ENCODE measurements at places on chromosomes 4 and X. TPM values are rescaled to one million over a fixed set of nuclear protein-coding genes. Genes with fewer than 3 reads are reported as not detected.
A peak's percentile ranks its signal among the peaks of the same experiment; 100 is the strongest.

DNA sequence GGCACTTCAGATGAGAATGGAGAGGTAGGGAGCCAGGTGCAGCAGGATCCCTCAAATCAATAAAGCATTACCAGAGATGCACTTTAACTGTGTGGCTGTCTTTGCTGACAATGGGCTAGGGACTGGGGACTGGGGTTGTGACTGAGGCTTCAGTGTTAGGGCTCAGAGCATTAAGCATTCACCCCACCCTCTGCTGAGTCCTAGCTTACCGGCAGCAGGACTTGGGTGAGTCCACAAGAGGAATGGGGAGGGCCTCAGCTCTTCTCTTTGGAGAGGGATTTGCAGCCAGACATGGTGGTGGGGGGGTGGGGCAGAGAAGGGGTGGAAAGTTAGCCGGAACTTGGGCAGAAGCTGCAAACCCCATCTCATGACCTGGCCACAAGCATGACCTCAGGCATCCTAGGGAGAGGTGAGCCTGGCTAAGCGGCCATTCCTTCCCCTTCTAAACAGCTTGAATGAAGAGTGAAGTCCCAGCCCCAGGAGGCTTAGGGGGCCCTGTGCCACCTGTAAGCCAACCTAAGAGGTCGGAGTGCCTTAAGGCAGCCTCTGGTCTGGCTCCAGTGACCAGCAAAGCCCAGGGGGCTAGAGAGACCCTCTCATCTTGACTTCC, 78.4 kb downstream of the STARD8 start:
- DNase-seq = no peak

DNA sequence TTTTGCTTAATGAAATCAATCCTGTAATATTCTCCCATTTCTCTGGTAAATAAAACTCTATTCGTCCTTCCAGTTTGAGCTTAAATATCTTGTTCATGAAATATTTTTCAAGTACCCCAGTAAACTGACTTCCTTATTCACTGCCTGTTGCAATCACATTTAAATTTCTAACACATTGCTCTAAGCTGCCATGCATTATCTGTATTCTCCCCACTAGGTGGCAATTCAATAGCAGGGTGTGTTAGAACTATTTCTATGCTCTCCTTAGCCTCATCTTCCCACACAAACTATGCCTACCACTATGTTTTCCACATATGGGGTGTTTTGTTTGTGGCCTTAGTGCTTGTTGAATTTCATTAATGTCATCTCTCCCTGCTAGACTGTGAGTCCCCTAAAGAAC, 377.1 kb upstream of the HS3ST1 start:
- DNase-seq = no peak

CLOCK gene
- 30.2 TPM for total RNA-seq

CORIN gene
- 6.4 TPM for total RNA-seq

- peak; percentile 44 for DNase-seq
Observed at GRCh38 chr4:2353222-2354107, 65.0 kb downstream of the ZFYVE28 start.

PCYT1B gene
- total RNA-seq = 0.33 TPM

DNA sequence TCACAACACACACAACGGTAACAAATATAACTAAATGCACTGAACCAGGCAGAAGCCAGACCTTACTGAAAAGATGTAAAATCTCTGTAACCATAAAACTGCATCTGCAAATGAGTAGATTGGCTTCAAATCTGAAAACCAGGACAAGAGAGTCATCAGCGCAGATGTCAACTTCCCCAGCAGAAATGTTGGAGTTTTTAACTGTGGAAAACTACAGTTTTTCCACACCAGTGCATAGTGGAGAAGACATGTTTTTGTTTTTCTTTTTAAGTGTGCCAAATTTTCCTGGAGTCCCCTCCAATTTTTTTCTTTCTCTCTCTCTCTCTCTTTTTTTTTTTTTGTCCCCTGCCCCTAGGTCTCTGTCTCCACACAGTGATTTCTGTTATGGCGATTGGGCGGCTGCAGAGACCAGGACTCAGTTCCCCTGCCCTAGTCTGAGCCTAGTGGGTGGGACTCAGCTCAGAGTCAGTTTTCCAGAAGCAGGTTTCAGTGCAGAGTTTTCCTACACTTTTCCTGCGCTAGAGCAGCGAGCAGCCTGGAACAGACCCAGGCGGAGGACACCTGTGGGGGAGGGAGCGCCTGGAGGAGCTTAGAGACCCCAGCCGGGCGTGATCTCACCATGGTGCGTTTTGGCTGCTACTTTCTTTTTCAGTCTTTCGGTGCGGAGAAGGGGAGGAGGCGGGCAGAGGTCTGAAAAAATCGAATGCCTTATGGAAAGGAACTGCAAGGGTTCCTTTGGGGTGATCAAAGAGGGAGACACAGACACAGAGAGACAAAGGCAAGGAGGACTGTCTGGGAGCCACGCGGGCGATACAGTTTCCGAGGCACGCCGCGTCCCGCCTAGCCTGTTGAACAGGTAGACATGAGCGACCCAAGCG, at the start of gene GUCY1A1:
Gene GUCY1A1 (plus strand): TSS at position 505 of the 878 bp plus-strand sequence. CDS start 30,020 bp downstream, outside the sequence.
- DNase-seq = peak; percentile 27

GRCh38 chr4:183321516-183321915, 710 bp downstream of the CLDN24 start:
- DNase-seq = no peak

- peak; percentile 63 for DNase-seq
Observed at GRCh38 chrX:107825698-107826237, at the start of gene MID2. Gene MID2 (plus strand): TSS chrX:107825866. CDS start chrX:107826427, 561 bp downstream.

- DNase-seq = no peak
Observed at GRCh38 chrX:107355533-107355932, 93.9 kb upstream of the FRMPD3 start.

- no peak for DNase-seq
Observed at GRCh38 chr4:37721995-37722638, 35.9 kb upstream of the RELL1 start.

SLITRK4 gene
- 76.3 TPM for total RNA-seq

ZGRF1 gene
- 9.4 TPM for total RNA-seq

RBM46 gene
- not detected for total RNA-seq

AMBN gene
- not detected for total RNA-seq

PNCK gene
- total RNA-seq = 1.3 TPM

GIMD1 gene
- total RNA-seq = not detected

- no peak for DNase-seq
Observed at GRCh38 chr4:75525910-75526309, 11.6 kb downstream of the THAP6 start.

DNA sequence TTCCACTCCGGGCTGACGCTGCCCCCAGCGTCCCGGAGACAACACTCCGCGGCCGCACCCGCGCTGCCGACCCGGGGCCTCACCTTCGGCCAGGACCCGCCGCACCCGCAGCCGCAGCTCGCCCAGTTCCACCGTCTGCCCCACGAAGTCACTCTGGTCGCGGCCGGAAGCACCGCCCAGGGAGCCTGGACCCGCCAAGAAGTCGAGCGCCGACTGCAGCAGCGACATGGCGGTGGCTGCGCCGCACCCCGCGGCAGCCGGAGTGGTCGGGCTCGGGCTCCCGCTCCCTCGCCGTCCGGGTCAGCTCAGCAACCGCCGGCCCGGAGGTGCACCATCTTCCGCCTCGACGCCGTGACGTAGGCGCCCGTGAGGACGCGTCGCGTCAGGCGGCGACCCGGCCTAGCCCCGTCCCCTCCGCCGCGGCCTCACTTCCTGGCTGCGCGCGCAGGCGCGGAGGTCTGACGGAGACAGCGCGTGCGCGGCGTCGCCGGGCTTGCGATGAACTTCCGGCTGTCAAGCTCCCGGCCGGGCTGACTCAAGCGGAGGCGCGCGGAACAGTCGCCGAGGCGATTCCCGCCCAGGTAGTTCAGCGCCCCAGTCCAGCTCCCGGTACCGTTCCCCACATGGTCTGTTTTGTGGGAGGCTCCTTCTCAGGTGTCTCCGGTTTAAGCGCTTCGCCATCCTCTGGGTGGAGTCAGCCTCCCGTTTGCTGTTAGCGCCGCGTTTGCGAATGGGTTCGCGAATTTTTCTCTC, at the start of the genes GAK and TMEM175:
Gene GAK (minus strand): TSS at position 357 of the 753 bp plus-strand sequence. CDS start 129 bp downstream, at position 228.
Gene TMEM175 (plus strand): TSS at position 501 of the 753 bp plus-strand sequence. CDS start 15,280 bp downstream, outside the sequence.
- DNase-seq = peak; percentile 95

ASB12 gene
- total RNA-seq = not detected

- DNase-seq = no peak
Observed at GRCh38 chrX:39356119-39356807, 555.0 kb downstream of the MID1IP1 start.

MXRA5 gene
- 2.9 TPM for total RNA-seq

DNA sequence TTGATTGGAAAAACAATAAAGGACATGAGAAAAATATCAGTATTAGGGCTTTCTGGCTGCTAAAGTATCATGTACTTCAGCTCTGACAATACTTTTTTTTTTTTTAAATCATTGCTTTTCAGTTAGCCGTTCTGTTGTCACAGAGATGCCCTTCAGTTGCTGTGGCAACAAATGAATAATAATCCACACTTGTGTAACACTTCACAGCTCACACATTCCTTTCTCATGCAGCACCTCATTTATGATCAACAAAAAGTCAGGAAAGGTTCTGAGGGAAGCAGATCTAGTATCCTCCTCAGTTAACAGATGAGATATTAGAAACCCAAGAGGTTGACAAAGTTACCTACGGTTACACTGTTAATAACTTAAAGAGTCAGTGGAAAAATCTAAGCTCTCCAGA, 444.2 kb upstream of the SLIT2 start:
- no peak for DNase-seq

- DNase-seq = no peak
Observed at GRCh38 chr4:135411251-135411650, 1209.7 kb upstream of the PABPC4L start.

GRCh38 chr4:10587296-10587695, 97.3 kb downstream of the CLNK start:
- DNase-seq = no peak

GRCh38 chr4:102036619-102037376, 246.3 kb downstream of the BANK1 start:
- DNase-seq = no peak

F11 gene
- not detected for total RNA-seq

- DNase-seq = no peak
Observed at GRCh38 chrX:56744996-56745395, 16.0 kb downstream of the NBDY start.

TEX13C gene
- total RNA-seq = not detected

GRCh38 chr4:69322055-69322454, 41.8 kb downstream of the UGT2B28 start:
- no peak for DNase-seq

CLTRN gene
- 0.59 TPM for total RNA-seq

NBDY gene
- total RNA-seq = 15.7 TPM

DNA sequence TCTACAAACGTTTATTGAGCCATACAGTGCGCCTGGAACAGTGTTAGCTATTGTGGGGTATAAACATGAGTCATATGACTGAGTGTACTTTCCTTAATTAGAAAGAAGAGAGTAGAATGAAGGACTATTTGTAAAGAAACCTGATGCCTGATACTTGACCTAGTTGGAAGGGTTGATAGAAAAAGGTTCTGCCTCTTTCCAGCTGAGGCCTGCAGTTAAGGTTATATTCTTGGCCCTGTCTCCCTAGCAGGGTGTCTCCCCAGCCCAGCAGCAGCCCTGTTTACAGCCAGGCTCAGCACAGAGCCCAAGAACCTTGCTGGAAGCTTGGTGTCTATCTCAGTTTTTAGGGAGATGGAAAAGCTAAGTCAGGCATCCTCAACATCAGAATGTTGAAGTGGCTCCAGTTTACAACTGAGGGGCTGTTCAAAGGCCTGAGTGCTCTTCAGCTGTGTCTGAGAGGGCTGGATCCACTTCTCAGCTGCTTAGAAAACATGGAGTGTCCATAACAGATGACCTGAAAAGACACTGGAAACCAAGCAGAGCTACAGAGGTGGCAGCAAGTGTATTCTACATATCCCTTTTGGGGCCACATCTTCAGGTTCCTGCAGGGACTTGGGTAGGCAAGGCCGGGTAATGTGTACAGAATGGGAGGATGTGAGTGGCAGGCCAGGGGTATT, 21.6 kb downstream of the NYX start:
- no peak for DNase-seq

GRCh38 chr4:143381189-143382118, 44.8 kb downstream of the GAB1 start:
- peak; percentile 81 for DNase-seq

SGCB gene
- total RNA-seq = 24.3 TPM

KLF3 gene
- 33.4 TPM for total RNA-seq

CT45A6 gene
- total RNA-seq = not detected

DNA sequence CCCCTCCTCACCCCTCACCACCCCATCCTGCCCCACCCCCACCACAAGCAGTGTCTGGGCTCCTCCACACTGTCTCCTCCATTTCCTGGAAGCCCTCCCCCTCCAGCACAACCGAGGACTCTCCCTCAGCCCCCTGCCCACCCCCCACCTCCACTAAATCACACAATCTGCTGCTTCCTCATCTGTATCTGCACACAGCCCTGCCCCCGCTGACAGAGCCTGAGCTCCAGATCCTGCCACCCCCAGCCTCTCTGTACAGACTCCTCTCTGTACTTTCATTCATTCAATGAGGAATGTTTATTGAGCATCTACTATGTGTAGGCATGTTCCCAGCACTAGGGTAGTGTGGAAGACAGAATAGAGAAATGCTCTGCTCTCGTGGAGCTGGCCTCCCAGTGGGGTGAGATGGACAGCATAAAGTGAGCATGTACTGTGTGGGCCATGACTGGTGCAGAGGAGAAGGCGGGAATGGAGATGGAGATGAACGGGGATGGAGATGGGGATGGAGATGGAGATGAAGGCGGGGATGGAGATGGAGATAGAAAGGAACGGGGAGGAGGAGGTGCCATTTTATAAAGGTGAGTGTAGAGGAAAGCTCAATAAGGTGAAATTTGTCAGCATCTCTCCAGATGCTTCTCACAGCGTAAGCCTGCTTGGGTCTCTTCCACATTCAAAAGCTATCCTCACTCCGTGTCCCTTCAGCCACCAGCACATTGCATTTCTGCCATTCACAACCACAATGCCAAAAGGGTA, 2.5 kb upstream of the PPP2R2C start:
- no peak for DNase-seq

CXCL1 gene
- 0.80 TPM for total RNA-seq

- no peak for DNase-seq
Observed at GRCh38 chrX:72540318-72540717, 32.3 kb downstream of the HDAC8 start.

GRCh38 chrX:78725287-78725686, 22.2 kb upstream of the LPAR4 start:
- DNase-seq = no peak

GRCh38 chrX:20265726-20266681, 705 bp downstream of the RPS6KA3 start:
- peak; percentile 45 for DNase-seq

FAM241A gene
- total RNA-seq = 7.5 TPM

DNA sequence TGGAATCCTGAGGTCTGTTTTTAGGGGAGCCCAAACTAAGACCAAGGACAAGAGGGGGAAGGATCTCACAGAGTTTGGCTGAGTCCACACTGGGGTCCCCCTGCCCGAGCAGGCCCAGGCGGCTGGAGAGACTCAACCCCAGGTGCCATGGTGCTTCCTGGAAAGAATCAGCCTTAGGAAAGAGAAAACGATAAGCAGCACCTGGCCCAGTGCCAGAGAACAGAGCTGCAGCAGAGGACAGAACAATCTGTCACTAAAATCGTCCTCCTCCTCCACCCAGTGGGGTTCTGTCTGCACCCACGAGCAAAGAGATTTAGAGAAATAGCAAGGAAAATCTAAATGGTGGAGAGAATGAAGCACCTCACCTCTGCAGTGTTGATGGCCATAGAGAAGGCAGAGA, 470.5 kb downstream of the BCOR start:
- no peak for DNase-seq

GPC3 gene
- total RNA-seq = 99.2 TPM
